ENCODE measurements at places on chromosomes 13 and 19. TPM values are rescaled to one million over a fixed set of nuclear protein-coding genes. Genes with fewer than 3 reads are reported as not detected.

ZNF426 gene
- 19.6 TPM for total RNA-seq

SLITRK5 gene
- 0.09 TPM for total RNA-seq

PROZ gene
- total RNA-seq, result not detected

SHD gene
- total RNA-seq, result 30.5 TPM

KASH5 gene
- total RNA-seq, result not detected

MIA gene
- 1.6 TPM for total RNA-seq

CEACAM7 gene
- not detected for total RNA-seq

CRX gene
- total RNA-seq, result not detected

GJB2 gene
- total RNA-seq, result not detected
